ENCODE measurements at places on chromosomes 2 and 18. TPM values are rescaled to one million over a fixed set of nuclear protein-coding genes. Genes with fewer than 3 reads are reported as not detected.

IL1RN gene
- total RNA-seq, result not detected

CD8A gene
- total RNA-seq, result 1.2 TPM

RUFY4 gene
- not detected for total RNA-seq

ACOXL gene
- not detected for total RNA-seq

MBOAT2 gene
- 125 TPM for total RNA-seq

PRSS56 gene
- total RNA-seq, result under 0.01 TPM

AQP12A gene
- total RNA-seq, result not detected

C2orf80 gene
- 38.3 TPM for total RNA-seq

IER3IP1 gene
- 21.6 TPM for total RNA-seq

SERPINB10 gene
- 0.41 TPM for total RNA-seq

ANKRD30B gene
- total RNA-seq, result 3.3 TPM

UPP2 gene
- 1.6 TPM for total RNA-seq

WNT10A gene
- not detected for total RNA-seq

NGEF gene
- 50.1 TPM for total RNA-seq

ABCG8 gene
- 0.41 TPM for total RNA-seq

PROKR1 gene
- total RNA-seq, result 0.82 TPM

ALPI gene
- not detected for total RNA-seq

BOLL gene
- total RNA-seq, result not detected

MYOM1 gene
- 0.82 TPM for total RNA-seq

PLEKHH2 gene
- total RNA-seq, result 7.3 TPM

SERPINB3 gene
- total RNA-seq, result not detected

CCL20 gene
- not detected for total RNA-seq

POTEJ gene
- not detected for total RNA-seq

RGPD6 gene
- total RNA-seq, result 125 TPM

ESPNL gene
- total RNA-seq, result under 0.01 TPM

DLX2 gene
- 2.9 TPM for total RNA-seq

NCKAP5 gene
- total RNA-seq, result 9.0 TPM

ASB18 gene
- total RNA-seq, result 0.82 TPM

COL4A3 gene
- total RNA-seq, result under 0.01 TPM

LOXHD1 gene
- total RNA-seq, result 0.41 TPM

TSPYL6 gene
- total RNA-seq, result not detected

ERLEC1 gene
- total RNA-seq, result 54.2 TPM
